Foreskin keratinocyte (primary cell): ENCODE measurements at places on chromosomes 7 and 10.

DNA sequence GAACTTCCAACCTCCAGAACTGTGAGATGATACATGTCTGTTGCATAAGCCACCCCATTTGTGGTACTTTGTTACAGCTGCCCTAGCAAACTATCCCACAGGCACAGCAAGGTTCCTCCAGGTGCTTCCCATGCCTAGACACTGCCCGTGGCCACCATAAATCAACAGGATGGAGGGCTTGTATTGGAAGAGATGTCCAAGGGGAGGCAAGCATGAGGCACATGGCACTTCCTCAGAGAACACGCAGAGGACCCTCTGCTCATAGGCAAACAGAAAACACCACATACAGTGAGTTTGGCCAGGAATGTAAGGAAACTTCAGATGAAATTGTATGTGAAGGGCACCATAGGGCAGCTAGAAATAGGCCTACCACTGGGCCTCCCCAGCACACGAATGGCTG lies 291.1 kb downstream of the GRID1 start:
- DNase-seq, result no peak

- no peak for DNase-seq
Measured at GRCh38 chr10:44743535-44743934, 167.6 kb upstream of the TMEM72 start.

DNA sequence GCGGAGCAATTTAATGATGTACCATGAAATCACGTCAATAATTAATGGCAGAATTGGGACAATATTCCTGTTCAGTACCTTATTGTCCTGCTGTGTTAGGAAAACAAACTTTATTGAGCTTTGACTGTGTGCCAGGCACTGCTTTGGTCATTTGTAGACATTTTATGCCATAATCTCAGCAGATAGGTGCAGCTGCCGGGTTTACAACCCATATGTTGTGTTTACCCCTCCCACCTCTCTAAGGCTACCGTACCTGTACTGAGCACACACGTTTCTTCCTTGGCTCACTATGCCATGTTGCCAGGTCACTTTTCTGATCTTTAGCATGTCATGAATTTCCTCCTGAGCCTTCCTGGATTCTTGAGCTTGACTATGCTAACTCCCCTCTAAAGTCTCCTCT lies 422.2 kb downstream of the PHTF2 start:
- DNase-seq, result no peak

DNA sequence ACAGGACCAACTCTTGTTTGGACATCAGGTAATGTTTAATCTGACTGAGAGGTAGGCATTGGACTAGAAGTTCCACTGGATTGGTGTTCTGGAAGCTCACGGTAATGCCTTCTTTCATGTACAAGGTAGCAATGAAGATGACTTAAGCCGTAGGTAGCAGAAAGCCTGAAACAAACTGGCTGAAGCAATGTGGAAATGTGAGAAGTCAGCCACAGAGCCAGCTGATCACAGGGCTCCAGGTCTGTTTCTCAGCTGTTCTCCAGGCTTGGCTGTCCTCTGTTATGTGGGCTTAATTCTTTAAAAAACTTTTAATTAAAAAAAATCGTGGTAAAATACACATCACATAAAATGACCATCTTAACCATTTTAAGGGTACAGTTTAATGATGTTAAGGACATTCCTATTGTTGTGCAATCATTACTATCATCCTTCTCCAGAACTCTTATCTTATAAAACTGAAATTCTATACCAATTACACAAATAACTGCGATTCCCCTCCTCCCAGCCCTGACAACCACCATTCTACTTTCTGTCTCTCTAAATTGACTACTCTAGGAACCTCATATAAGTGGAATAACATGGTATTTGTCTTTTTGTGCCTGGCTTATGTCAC lies 101.4 kb upstream of the ZNF32 start:
- DNase-seq, result no peak

GRCh38 chr7:81053623-81054022 lies 134.8 kb upstream of the SEMA3C start:
- DNase-seq, result peak; percentile 19

GRCh38 chr10:102604439-102604841 lies 39.8 kb upstream of the TRIM8 start:
- peak; percentile 84 for DNase-seq

DNA sequence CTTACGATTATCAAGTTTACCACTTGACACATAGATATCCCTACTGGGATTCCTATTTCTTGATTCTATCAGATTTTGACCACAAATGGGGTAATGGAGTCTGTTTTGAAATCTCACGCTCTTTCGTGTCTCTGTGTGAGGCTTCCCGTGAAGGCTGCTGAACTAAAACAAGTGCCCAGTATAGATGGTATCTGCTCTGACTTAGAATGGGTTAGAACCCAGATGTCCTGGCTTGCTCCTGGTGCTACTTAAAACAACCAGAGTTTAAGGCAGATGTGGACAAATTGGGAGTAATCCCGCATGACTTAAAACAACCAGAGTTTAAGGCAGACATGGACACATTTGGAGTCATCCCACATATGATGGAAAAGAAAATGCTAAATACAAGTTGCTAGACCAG lies 85.9 kb downstream of the FAM204A start:
- DNase-seq, result no peak

- peak; percentile 75 for DNase-seq
Measured at GRCh38 chr10:98404571-98405359, 10.2 kb downstream of the PYROXD2 start.

DNA sequence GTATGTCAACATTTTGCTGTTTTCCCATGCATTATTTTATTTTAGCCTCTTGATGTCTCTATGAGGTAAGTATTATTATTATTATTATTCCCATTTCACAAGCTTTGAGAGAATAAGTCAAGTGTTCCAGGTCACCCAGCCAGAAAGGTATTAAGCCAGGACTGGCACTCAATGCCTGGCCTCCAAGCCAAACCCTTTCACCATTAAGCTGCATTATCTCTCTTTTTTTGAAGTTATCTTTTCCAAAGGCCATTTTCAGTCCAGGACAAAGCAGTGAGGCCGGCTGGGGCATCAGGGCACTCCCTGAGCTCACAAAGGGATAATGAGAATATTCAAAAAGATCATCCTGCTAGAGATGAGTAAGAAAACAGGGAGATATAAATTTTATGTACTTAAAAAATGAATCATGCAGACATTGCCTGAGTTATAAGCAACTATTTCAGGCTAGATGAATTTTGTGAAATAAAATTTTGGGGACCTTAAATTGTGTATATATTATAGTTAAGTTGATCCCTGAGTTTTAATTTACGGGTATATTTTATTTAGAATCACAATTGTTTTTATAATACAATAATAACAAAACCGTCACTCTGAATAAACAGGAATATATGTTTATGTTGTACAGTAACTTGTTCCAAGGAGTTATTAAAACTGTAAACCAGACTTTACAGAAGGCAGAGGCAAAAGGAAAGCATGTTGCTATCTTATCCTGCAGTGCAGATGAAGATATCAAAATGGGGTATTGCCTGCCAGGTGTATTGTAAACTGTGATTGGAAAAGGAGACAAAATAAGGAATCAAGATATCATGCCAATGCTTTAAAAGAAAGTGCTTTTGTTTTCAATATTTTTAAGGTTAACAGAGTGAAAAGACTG lies 51.3 kb upstream of the CAV2 start:
- DNase-seq, result no peak

DNA sequence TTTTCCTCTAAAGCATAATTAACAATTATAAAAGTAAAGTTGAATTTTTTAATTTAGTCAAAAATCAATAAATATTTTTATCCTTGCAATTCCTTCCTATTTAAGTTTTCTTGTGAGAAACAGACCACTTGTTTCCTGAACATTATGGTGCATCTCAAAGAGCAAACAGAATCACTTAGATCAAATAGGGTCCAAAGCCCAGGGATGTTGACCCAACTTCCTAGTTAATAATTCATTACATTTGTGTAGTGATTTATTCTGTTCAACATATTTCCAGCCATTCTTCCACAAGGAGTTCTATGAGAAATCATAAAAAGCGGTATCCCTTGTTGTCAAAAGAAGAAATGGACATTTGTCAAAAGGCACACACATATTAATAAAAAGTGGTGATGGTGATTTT lies 315.6 kb downstream of the LRRTM3 start:
- no peak for DNase-seq

DNA sequence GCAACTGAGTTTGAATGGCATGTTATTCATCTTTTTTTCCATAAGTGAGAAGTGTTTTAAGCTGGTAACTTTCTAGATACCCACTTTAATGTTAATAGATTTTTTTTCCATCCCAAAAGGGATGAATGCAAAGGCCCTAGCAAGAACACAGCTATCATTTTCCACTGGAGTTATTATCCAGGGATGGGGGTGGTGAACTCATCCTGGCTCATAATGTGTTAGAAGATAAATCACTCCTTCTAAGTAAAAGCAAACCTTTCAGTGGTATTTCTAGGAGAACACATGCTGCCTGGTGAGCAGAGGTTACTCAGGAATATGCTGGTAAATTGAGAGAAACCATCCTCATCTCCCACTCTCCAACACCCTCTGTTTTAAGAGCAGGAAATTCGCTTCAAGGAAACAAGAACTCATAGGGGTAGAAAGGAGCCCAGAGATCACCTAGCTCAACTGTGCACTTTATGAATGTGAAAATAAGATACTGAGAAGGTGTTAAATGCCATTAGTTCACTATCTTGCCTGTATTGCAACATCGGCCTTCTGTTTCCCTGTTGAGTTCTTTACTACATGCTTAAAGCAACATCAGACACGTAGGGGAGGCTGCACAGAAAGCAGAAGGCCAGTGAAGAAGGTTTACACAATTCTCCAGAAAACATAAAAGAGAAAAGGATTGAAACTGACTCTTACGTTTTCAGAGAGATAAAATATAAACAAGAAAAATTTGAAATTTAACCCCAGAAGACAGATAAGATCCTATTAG lies 264.0 kb upstream of the PRKCQ start:
- DNase-seq, result no peak

- DNase-seq, result no peak
Measured at GRCh38 chr7:115971506-115971905, 59.1 kb downstream of the TFEC start.

GRCh38 chr7:77313085-77313484 lies 103.1 kb downstream of the GSAP start:
- DNase-seq, result no peak

- no peak for DNase-seq
Measured at GRCh38 chr7:18679261-18679660, 183.7 kb downstream of the HDAC9 start.

DNA sequence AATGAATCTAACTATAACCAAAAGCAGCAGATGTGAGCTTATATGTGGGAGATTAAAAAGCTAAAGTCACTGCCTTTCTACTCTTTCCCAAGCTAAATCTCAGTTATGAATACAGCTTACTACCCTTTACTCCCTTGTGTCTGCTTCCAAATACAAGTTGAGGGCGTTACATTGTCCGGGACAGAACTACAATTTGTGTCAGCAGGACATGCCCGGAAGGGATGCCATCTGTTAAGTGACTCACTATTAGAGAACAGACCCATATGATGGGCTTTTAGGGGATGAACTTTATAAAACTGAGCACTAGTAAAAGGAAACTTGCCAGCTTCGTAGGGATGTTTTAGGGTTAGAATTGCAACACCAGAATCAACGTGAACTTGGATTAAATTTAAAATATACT lies 299.7 kb upstream of the CSTF2T start:
- no peak for DNase-seq

- no peak for DNase-seq
Measured at GRCh38 chr7:17391366-17391765, 92.9 kb downstream of the AHR start.

DNA sequence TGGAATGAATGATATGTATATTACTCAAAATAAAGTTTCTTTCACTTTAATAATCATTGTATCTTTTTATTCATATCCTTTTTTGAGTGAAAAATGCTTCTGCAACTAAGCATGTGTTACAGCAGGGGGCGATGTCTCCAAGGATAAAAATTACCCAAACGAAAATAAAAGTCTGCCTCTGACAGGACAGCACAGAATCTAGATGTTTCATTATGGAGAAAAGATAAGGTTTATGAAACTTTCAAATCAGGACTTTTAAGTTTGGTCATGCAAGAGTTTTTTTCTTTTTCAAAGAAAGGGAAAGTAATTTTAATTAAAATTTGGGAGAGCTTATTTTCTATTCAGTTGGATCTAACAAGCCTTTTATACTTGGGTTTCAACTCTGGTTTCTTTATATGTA lies 48.4 kb downstream of the TES start:
- peak; percentile 60 for DNase-seq

GRCh38 chr7:131578602-131579001 lies 22.2 kb upstream of the PODXL start:
- no peak for DNase-seq

- no peak for DNase-seq
Measured at GRCh38 chr10:43392748-43393147, 16.2 kb downstream of the HNRNPF start.
